Pancreas (tissue), 10 donors: ENCODE measurements at places on chromosomes 7 and 10. TPM values are rescaled to one million over a fixed set of nuclear protein-coding genes. Genes with fewer than 3 reads are reported as not detected.

The PLXDC2 gene
- total RNA-seq = 3.4 TPM

The OR2F2 gene
- not detected for total RNA-seq

The EBLN1 gene
- total RNA-seq = not detected

The FLNC gene
- total RNA-seq = 0.28 TPM

The ELFN1 gene
- total RNA-seq = 0.69 TPM

The NANOS1 gene
- 1.9 TPM for total RNA-seq

The MEOX2 gene
- 1.6 TPM for total RNA-seq

The NKX1-2 gene
- not detected for total RNA-seq

The LRWD1 gene
- 7.5 TPM for total RNA-seq

The C7orf33 gene
- not detected for total RNA-seq

The MRLN gene
- total RNA-seq = not detected

The PAX4 gene
- not detected for total RNA-seq

The LGI1 gene
- total RNA-seq = not detected

The CHAT gene
- not detected for total RNA-seq

The ZNF736 gene
- 5.3 TPM for total RNA-seq

The TMEM270 gene
- total RNA-seq = not detected

The GGCT gene
- 13.4 TPM for total RNA-seq

The OPN1SW gene
- total RNA-seq = not detected

The GPNMB gene
- total RNA-seq = 104 TPM

The APBB1IP gene
- total RNA-seq = 5.4 TPM

The CAMK1D gene
- 25.4 TPM for total RNA-seq
